ENCODE measurements at places on chromosomes 4 and X. TPM values are rescaled to one million over a fixed set of nuclear protein-coding genes. Genes with fewer than 3 reads are reported as not detected.

MUC7 gene
- total RNA-seq, result not detected

ZRSR2 gene
- 1.0 TPM for total RNA-seq

DOCK11 gene
- total RNA-seq, result 5.3 TPM

TRMT10A gene
- 7.9 TPM for total RNA-seq

RADX gene
- 4.2 TPM for total RNA-seq

DNAAF6 gene
- total RNA-seq, result not detected
